ENCODE measurements at places on chromosomes 2 and 18.

DNA sequence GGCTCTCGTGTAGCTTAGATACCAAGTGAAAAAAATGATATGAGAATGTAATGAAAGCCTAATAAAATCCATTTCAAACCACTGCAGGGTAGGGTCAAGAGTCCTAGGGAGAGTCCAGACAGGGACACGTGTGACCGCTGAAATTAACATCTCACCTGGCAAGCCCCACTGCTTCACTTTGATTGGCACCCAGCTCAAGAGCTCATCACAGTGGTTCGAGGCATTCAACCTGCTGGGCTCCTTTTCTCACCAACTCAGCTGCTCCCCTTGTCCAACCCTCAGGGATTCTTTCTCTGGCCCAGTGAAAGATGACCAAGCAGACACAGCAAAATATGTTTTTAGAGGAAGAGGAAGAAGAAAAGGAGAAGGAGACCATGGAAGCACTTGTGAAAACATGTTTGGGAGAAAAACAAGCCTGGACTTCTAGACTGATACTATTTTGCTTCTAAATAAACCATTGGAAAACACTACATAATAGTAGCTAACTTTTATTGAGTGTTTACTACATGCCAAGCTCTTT, 49.2 kb upstream of the CREB1 start:
- DNase-seq: no peak

DNA sequence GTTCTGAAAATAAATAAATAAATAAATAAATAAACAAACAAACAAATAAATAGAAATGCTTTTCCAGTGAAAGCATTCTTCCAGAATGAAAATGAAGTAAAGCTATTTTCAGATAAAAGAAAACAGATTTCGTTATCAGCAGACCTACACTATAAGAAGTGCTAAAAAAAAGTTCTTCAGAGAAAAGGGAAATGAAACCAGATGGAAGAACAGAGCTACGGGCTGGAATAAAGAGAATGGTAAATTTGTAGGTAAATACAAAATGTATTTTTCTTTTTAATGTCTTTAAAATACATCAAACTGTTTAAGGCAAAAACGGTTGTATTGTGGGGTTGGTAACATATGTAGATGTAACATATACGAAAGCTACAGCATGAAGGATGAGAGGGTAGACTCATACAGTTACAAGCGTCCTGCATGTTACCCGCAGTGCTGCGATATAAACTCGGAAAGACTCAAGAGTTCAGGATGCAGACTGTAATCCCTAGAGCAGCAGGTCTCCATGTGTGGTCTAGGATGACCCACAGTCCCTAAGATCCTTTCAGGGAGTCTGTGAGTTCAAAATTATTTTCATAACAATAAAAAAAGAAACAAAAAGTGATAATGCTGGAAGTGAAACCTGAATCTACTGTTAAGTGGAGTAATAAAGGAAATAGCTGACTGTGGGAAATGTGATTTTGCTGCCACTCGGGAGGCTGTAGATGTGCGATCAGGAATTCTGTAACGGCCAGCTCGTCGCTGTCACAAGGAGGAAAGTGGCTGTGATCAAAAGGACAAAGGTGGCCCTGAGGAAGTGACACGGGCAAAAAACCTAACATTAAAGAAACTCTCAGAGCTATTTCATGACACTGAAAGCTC, 5.3 kb upstream of the RAB12 start:
- no peak for DNase-seq

DNA sequence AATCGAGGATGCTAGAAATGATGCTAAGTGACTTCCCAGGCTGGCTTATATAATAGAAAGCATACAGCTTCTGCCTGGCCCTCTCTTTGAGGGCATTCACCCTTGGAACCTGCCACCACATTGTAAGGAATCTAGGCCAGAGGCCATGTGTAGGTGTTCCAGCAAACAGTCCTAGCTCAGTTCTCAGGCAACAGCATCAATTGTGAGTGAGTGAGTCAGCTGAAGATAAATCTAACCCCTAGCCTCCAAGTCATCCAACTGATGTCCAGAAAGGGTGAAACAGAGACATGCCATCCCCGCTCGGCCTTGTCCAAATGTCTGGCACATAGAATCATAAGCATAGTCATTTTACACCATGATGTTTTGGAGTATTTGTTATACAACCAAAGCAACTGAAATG, 324.3 kb upstream of the KLHL14 start:
- DNase-seq: no peak

DNA sequence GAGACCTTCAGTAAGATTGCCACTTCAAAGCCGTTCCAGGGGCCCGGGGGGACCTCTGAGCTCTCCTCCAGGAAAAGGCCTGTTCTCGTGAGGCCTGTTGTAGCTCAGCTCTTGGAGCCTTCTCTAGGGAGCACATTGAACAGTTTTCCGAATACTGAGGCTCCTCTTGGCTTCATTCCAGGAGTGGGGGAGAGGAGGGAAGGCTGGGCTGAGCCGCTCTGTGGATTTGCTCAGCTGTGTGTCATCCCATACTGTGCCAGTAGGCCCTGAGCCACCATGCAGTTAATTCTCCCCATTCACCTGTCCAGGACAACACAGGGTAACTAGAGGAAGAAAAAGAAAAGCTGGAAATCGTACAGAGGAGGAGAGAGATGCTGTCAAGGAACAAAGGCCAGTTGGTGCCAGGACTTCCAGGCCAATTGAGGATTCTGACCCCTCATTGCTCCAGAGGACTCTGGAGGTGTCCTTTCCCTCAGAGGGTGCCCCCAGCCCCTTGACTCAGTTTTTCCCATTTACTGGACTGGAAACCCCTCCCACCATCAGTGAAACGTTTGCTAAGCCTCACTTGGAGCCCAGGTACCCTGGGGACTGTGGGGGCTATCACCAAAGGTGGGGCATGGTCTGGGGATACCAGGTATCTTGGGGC, 41.4 kb downstream of the HS1BP3 start:
- DNase-seq: no peak

DNA sequence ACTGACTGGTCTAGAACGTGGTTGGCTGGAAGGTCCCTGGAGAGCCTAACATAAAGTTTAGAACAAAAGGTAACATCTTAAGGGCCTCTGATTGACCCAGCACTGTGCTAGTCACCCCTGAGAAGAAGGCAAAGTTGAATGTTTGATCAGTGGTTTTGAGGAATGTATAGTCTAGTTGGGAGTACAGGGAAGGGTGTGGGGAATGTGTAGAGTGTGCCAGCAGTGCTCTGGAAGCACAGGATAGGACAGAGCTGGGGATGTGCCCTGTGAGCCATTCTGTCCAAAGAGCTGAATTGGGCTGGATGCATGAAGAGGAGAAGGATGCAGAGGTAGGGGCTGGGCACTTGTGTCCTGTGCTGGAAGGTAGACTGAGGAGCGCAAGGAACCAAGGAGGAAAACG, 41.0 kb upstream of the DOCK10 start:
- DNase-seq: no peak

GRCh38 chr18:70190529-70190928, 15.0 kb downstream of the RTTN start:
- DNase-seq: no peak

- DNase-seq: no peak
Measured at GRCh38 chr2:237869343-237870102, 10.1 kb downstream of the RAMP1 start.

DNA sequence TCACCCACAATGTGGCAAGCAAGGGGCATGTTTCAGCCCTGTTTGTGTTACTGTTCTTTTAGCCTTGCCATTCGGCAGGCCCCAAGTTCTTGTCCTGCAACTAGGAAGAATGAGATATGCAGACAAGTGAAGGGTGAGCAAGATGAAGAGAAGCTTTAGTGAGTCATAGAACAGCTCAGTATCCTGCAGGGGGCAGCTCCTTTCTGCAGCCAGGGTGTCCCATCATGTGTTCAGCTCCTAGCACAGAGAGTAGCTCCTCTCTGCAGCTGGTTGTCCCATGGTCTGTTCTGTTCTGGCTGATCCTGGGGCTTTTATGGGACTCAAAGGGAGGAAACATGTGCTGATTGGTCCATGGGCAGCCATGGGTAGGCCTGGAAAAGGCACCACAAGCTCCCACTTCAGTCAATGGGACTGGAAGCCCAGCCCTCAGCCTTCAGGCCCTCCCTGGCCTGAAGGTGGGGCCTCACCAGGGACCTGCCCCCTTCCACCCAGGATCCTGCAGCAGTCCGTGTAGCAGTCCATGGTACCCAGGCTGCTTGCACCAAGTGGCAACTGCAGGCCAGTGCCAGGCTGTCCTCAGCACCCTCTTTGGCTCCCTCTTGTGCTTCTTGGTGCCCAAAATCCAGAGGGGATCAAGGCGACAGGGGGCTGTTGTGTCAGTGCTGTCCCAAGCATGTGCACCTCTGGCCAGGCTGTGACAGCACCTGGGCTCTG, 326.4 kb downstream of the NR4A2 start:
- no peak for DNase-seq

DNA sequence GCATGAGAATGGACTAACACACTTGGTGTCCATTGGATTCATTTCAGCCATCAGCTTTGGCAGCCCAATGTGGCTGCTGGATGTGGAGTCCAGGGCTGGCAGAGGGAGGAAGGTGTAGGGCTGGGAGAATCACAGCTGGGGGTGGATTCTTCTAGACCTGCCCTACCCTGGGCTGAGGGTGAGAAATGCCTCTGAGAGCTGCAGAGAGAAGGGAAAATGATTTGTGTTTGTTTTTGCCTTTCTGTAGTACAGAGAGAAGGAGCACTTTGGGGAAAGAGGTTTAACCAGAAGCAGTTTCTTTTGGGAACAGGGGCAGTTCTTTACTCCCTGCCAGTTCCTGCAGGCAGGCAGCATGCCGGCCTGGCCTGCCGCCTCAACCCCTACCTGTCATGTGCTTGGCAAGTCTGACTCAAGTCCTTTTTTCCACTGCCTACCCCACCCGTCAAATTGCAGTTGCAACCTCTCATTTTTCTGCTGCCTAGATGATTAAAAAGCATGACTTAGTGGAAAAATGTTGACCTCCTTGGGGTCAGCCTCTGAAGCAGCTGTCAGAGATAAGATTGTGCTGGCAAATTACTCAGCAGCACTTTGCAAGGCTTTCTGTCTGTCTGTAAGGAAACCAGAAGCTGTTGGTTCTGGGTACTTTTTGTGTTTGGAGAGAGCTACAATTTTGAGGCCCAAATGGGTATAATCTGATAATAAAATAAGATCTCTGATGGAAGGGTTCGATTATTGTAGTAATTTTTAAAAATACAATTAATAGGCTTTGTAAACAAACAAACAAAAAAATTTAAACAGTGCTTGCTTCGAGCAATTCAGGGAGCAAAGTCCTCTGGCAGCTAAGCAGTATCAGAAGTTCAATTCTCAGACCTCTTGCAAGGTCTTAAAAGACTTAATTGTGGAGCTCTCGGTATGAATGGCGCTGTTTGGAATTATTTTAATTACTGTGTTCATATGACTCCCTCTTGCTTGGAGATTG, 21.7 kb downstream of the LBH start:
- DNase-seq: no peak

GRCh38 chr18:7626922-7627440, 59.9 kb downstream of the PTPRM start:
- no peak for DNase-seq

DNA sequence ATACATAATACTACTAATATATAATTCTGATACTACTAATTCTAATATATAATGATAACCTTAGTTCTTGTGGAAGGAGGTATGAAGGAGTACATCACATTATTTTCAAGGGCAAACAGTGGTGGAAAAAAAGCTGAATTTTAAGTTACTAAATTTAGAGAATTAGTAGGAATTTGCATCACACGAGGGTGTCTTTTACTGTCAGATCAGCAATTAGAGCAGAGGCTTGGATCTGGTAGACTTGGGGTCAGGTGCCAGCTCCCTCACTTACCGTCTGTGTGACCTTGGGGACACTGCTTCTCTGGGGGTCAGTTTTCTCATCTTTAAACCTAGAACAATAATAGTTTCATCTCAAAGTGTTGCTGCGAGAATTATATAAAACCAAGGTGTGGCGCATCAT, 114.1 kb upstream of the NEDD4L start:
- DNase-seq: no peak

DNA sequence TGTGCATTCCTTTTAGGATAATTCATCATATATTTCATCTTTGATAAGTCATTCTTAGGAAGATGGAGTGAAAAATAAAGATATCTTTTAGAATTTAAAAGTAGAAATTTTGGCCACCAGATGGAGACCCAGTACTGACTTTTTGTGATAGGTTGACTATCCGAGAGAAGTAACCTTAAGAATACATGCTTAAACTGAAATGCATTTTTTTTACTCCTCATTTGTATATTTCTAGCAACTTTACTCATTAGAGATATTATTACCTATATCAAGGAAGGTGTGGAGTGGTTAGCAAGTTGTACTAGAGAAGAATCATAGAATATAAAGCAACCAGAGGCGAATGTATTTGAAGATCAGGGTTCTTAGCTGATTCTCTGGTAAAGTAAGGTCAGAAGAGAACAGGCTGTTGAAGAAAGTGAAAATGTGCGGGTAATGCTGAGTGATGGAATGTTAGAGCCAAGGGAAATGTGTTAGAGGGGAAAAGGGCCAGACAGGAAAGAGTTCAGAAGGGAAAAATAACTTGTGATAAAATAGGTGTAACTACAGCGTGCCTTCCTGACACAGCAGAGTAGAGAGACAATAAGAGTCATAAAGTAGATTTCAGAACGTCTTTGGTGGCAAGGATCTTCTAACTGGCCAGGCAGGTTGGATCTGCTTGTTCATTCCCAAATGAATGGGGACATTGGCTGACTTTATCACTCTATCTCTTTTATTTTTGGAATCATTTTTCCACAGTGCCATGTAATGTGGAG, 52.3 kb downstream of the TDRD15 start:
- no peak for DNase-seq

DNA sequence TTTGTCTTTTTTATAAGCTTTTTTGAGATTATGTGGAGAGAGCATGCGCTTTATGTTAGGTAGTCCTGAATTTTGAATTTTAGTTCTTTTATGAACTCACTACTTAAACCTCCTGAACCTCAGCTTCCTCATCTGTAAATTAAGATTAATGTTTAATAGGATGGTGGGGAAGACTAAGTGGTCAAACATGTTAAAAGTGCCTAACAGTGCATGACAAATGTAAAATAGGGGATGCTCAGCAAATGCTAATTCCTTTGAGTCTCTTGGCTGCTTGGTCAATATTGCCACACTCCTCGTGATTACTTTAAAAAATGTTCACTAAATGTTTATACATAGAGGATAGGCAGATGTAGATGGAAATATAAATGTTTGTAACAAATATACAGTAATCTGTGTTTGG, 6.8 kb downstream of the BIRC6 start:
- DNase-seq: no peak

DNA sequence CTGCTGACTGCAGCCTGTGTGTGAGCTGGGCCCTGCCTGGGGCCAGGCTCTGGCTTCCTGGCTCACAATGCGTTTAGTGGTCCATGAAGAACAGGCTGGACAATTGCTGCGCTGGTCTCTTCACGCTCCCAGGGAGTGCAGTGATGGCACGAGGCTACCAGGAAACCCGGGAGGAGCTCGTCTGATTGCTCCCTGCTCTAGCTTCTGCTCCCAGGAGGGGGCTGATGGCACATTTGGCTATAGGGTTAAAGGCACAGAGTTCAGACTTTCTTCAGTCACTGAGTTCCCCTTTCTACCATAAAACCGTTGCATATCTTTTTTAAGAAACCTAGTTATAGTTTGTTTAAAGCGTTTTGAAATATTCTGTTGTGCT, 60.1 kb downstream of the KCNF1 start:
- DNase-seq: no peak

DNA sequence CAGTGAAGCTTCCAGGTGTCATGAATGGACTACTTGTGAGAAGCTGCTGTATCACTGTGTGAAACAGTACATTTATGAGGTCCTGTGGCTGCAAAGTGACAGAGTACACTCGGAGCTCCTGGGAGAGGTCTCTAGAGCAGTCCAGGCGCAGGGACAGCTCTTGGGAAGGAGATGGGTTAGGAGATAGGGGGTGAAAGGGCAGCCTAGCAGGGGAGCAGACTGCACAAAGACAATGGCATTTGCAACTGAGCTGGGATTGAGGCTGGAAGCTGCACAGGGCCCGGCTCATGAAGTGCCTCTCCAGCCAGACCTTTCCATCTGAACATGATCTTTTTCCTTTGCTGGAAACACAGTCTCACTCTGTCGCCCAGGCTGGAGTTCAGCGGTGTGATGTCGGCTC, 83.6 kb downstream of the RHOB start:
- no peak for DNase-seq

Data from NCI-H1048 (cell line).